Stimulated activated CD4-positive, alpha-beta T cell treated with anti-CD3 and anti-CD28 coated beads, Interleukin-1b, Interleukin-23, amount 100 ng/mL, for 1 hour (primary cell): ENCODE measurements at places on chromosomes 4 and X.

DNA sequence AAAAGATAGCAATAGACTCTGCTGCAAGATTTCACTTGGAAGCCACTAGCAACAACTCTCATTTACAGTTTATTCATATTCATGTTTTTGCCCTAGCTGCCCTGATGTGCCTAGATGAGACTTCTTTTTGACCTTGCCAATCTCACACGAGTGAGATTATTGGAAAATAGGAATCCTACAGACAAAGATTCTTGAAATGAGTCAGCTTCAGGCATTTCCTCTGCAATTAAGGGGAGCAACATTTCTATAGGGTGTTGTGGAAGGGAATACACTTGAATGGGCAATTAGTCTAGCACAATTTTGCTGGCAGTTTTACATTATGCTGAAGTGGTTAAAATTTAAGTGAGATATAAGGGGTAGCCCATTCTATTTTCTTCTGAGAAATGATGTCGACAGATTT lies 217.0 kb upstream of the FAT4 start:
- no peak for DNase-seq

- no peak for DNase-seq
Observed at GRCh38 chr4:72377491-72378194, 191.4 kb downstream of the ADAMTS3 start.

DNA sequence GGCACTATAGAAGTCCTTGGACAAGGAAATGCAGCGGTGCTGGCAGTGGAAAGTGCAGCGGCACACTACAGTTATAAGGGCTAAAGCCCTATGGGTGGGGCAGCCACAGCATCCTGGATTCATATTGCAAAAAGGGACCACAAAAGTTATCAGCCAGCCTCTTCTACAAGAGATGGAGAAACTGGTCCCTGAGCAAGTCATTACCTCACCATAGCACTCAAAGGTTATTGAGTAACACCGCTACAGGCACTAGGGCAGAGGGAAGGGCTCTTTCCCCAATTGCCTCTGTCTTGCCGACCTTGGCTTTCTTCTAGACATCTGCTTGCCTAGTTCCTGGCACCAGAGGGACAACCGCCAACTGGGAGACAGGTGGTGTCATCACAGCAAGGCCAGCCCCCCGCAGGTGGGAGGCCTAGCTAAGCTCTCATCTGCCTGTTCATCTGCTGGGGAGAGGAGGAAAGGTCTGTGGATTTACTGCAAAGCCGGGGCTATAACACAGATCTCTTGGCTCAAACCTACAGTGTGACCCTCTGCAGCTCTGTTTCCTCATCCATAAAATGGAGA lies 600.0 kb downstream of the BCOR start:
- DNase-seq: no peak

DNA sequence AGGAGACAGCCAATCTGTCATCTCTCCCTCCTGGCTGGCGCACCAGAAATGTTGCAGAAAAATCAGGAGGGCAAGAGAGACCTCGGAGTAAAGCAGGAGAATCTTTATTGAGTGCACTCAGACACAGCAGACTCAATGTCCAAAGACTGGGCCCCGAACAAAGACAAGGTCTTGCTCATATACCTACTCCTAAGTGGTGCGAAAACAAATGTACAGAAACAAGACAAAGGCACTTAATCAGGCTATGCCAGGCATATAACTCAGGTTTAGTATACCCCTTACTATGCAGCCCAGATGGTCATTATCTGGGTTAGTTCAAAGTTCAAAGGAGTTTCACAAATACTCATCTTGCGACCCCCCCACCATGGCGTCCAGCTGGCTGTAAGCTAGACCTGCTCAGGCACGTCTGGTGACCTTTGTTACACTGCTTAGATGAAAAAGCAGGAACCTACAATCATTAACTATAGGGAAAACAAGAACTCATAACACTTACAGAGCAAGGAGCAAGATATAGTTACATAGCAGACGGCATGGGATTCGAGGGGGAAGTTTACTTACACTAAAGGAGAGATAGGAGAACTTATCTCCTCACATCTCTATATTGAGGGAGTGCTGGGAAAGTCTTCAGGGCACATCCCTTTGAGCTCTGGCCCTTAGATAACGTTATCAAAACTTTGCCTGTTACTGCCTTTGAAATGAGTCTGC lies 27.5 kb downstream of the SULT1E1 start:
- no peak for DNase-seq

GRCh38 chr4:189779281-189779980 lies 161.2 kb upstream of the FRG1 start:
- DNase-seq: no peak

- no peak for DNase-seq
Observed at GRCh38 chrX:19666950-19667349, 151.6 kb upstream of the MAP3K15 start.

DNA sequence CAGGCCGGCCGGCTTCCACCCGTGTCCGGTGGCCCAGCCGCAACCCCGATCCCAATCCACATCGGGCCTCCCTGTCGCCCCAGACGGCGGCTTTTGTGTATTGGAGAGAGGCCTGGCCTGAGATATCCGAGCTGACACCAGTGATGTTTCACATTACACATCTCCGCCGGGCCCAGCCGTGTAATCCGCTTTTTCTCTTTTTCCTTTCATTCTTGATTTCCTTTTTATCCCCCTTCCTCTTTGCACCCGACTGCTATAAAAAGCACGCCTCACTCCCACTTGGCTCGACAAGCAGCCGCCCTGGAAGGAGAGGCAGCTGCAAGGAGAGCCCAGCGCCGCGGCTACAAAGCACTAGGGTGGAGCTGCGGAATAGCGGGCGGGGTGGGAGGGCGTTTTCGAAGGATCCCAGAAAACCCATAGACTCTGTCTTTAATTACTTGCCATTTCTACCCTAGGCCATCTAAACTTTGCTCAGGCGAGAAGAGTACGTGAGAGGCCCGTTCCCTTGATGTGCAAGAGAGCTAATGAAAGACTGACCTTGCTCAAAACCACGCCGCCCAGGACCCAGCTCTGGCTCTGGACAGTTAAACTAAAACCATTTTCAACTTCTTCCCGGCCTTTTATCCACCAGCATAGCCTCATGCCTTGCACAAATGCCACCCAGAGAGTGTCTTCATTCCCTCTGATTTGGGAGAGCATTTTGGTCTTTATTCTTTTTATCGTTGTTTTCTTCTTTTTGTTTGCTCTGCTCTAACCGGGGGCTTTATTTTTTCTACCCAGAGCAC lies 3.2 kb downstream of the PITX2 start:
- DNase-seq: no peak

DNA sequence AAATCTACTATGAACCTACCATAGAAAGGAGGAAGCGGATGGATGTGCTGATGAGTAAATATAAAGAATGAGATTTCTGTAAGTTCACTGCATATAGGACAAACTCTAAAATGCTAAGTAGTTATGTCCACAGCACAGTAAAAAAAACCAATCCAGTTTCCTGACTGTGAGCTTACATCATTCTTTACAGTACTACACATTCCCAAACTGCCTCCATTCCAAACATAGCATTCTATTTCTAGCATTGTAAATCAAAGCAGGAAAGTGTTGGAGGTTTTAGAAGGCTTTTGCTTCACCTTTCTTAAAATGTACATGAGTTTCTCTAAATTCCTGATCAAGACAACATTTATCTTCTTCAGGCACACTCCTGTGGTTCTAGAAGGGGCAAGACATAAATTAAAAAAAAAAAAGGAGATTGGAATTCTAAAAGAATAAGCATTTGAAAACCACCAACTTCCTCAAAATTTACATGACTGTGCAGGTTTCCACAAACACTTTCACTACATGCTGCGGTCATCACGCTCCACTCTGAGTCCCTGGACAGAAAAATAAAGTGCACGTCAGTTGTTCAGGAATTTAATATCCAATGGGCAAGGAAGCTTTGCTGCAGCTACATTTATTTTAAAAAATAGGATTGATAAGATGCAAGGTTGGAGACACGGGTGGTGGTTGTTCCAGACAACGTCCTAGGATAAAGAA lies 297.6 kb upstream of the STS start:
- no peak for DNase-seq

- DNase-seq: no peak
Observed at GRCh38 chrX:87167841-87168240, 349.8 kb upstream of the KLHL4 start.

- no peak for DNase-seq
Observed at GRCh38 chr4:25160714-25161592, 704 bp upstream of the SEPSECS start.

DNA sequence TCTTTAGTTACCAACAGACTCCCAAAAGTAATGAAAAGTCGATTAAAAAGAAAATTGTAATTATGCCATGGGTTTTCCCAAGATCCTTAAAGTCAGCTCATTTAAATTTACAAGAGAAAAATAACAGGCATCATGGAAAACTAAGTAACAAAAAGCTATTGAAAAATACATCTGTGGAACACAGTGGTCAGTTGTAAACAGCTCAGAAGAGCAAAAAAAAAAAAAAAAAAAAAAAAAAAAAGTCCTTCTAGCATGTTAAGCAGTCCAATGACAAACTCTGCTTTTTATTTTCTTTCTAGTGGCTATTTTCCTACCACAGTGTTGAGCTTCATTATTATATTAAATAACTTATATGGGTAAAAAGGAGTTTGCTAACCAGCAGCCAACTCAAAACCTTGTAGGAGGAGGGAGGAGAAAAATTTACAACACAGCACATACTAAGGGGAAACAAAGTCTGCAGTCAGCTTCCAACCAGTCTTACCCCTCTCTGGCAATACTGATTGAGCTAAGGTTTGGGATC lies 44.9 kb downstream of the RASGEF1B start:
- DNase-seq: no peak
